ENCODE measurements at places on chromosomes 4 and X. TPM values are rescaled to one million over a fixed set of nuclear protein-coding genes. Genes with fewer than 3 reads are reported as not detected.

The NDST4 gene
- 0.96 TPM for polyA plus RNA-seq

The IQSEC2 gene
- 15.3 TPM for polyA plus RNA-seq

DNA sequence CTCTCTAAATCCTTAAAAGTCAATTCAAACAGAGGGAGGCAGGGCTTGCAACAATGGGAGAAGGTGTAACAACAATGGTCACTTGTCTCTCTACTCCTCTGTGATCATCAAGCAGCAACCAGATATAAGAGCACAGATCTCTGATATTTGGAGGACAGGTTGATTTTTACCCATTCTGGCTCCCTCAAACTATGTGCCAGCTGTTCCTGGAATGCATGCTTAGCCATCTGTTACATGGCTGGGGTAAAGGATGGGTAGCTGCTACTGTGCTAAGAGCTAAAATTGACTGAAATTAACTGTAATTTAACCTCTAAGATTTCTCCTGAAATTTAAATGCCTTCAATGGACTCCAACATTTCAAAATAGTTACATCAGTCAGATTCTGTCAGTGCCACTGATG lies 1459.9 kb downstream of the PCDH7 start:
- no peak for DNase-seq

- DNase-seq = no peak
Observed at GRCh38 chrX:86830685-86831084, 682.4 kb downstream of the DACH2 start.

DNA sequence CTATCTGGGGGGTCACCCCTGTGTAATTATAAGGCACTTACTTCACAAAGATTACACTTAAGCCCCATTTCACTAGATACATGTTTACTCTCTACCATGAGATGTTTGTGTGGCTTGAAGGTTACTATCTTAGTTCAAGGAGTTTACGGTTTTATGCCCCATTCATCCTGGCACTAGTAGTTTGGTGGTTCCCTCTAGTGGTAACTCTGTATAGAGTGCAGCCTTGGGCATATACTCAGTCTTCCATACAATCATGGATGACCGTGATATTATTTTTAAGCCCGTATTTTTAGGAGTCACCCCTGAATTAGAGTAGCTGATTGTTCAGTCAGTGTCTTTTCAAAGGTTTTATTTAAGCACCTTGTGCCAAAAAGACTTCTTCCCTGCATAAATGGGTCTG lies 109.9 kb upstream of the FAM47C start:
- DNase-seq = no peak

- DNase-seq = no peak
Observed at GRCh38 chrX:137999552-137999951, 433.6 kb downstream of the ZIC3 start.

DNA sequence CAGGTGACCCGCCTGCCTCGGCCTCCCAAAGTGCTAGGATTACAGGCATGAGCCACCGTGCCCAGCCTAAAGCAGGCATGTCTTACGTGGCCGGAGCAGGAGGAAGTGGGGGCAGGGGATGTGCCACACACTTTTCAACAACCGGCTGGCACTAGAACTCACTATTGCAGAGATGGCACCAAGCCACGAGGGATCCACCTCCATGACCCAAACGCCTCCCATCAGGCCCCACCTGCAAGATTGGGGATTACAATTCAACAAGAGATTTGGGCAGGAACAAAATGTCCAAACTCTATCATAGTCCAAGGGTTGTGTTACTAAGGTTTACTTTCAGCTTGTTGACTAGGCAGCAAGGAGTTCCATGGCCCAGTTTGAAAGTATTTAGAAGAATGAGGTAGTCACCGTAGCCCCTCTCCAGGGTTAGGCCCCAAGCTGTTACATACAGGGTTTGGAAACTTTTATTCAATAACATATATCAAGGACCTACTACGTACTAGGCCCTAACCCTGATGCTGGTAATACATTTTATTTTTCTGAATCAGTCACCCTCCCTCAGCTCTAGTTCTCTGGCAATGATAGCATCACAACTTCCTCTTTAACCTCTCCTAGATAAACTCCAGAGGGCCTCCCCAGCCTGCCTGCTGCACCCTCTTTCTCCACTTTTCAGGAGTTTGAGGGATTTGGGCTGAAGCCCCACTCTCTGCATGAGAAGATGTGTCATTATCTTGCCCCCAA lies 18.0 kb upstream of the TBC1D14 start:
- no peak for DNase-seq

- DNase-seq = no peak
Observed at GRCh38 chrX:154430479-154430878, 2.0 kb downstream of the ATP6AP1 start.

DNA sequence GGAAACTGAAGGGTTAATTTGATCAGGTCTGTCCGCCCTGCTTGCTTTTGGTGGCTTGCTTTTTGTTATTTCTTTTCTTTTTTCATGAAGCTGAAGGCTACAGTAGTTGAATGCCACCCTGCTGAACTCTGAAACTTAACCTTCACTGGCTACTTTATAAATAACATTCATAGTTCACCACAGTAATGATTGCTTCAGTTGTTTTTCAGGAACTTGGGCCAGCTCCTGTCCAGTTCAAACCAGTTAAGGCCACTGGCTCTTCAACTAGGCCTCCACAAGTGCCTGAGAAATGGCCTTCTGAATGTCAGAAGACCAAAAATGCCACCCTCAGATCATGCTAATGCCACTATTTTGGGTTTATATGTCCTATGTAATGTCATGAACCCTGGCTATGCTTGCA lies 7.7 kb upstream of the ASB9 start:
- DNase-seq = no peak

DNA sequence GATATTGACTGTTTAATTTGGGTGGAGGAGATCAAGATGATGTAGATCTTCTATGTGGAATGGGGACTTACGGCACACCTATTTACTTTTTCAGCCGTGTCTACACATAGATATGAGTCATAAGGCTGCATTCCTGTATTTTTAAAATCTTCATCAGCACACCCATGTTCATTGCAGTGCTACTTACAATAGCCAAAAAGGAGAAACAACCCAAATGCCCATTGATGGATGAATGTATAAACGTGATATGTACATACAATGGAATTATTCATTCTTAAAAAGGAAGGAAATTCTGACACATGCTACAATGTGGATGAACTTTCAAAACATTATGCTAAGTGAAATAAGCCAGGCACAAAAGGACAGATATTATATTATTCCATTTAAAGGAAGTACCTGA lies 98.6 kb downstream of the AASDH start:
- no peak for DNase-seq

- no peak for DNase-seq
Observed at GRCh38 chrX:5928224-5928623, 300.4 kb downstream of the NLGN4X start.

- no peak for DNase-seq
Observed at GRCh38 chr4:5958199-5958735, 60.0 kb downstream of the C4orf50 start.

- no peak for DNase-seq
Observed at GRCh38 chr4:53956454-53956853, 108.0 kb downstream of the CHIC2 start.

All from renal cortex interstitium (tissue), 15 donors.